ENCODE measurements at places on chromosomes 12 and 14.

GRCh38 chr12:47870175-47870781, 34.5 kb downstream of the VDR start:
- no peak for DNase-seq

DNA sequence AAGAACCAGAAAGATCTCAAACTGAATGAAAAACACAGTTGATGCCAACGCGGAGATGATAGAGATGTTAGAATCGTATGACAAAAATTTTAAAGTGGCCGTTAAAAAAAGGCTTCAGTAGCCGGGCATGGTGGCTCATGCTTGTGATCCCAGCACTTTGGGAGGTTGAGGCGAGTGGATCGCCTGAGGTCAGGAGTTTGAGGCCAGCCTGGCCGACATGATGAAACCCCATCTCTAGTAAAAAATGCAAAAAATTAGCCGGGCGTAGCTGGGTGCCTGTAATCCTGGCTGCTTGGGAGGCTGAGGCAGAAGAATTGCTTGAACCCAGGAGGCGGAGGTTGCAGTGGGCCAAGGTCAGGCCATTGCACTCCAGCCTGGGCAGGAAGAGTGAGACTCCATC, 5.4 kb upstream of the ACVRL1 start:
- DNase-seq = no peak

DNA sequence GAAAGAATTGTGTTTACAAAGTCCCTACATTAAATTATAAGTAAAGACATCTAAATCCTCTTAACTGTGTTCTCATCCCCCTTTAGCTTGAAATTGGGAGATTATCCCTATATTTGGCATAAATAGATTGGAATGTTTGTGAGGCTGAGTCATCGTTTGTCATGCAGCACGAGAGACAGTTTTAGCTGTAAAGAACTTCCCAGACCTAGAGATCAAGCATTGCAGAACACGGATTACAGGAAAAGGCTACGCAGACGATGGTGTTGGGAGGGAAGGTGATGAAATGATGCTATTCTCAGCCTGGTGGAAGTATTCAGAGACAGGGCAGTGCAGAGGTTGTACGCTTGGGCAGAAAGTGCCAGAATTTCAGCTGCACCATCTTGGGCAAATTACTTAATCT, 93.8 kb downstream of the PTPRB start:
- no peak for DNase-seq

- no peak for DNase-seq
Measured at GRCh38 chr12:68310370-68310769, 21.8 kb downstream of the MDM1 start.

GRCh38 chr12:130562716-130563115, 153.4 kb downstream of the RIMBP2 start:
- DNase-seq = no peak

DNA sequence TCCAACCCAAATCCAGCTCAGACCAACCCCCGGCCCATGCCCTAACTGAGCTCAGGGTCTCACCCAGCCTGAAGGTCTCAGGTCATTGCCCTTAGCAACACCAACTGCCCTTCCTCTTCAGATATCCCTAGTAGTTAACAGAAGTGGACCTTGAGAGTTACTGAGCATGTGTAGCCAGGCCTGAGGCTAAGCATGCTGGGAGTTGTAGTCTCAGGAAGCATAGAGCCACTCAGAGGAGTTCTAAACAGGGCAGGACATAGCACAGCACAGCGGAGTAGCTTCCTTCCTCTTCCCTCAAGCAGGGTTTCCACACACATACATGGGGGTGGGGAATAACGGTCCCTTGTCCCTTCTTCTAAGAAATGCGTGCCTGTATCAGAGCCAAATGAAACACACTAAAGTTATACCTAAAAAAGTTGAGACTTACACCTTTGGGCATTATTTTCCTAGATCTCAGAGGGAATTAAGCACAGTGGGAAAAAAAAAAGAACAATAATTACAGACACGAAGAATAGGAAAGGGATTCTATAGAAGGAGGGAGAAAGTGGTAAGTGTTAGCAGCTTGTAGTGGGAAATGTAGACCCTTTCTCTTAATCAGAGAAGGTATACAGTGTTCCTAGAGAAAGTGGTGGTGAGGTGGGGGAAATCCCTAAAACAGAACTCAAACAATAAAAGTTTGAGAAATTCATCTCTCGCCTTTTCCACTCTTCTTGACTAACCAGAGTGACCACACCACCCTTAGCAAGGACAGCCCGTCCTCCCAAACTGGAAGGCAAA, 4.4 kb downstream of the KMT2D start:
- DNase-seq = peak; percentile 67

- no peak for DNase-seq
Measured at GRCh38 chr12:117047810-117048584, 51.2 kb downstream of the TESC start.

Data from uterus (tissue), 4 donors.